ENCODE measurements at places on chromosomes 1 and 21.

- DNase-seq, result no peak
These were observed 26.4 kb downstream of the LAMB3 start for GRCh38 chr1:209625791-209626285.

DNA sequence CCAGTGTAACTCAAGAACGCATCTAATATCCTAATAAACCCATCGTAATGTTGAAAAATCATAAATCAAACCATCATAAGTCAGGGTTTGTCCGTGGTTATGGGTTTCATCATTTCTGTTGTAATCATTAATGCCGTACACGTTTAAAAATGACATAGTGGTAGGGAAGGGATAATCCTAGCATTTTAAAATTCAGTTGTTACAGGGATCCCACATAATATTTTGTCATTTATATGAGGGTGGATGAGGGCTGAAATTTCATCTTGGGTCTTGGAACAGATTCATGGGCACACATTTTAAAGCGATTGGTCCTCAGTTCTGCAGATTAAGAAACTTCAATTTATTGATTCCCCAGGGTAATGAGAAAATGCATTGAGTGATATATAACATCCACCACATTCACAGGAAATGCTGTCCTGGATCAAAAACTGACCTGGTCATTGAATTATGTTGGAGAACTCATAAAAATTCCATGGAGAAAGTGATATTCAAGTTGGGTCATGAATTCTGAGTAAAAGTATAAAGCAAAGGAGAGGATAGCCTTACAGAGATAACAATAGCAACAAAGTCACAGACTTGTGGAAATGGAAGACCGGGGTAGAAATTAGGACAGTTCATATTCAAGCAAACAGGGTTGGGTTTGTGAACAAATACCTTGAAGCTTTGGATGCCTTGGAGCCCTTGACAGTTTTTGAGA lies 1527.3 kb upstream of the TPTE start:
- DNase-seq, result no peak

DNA sequence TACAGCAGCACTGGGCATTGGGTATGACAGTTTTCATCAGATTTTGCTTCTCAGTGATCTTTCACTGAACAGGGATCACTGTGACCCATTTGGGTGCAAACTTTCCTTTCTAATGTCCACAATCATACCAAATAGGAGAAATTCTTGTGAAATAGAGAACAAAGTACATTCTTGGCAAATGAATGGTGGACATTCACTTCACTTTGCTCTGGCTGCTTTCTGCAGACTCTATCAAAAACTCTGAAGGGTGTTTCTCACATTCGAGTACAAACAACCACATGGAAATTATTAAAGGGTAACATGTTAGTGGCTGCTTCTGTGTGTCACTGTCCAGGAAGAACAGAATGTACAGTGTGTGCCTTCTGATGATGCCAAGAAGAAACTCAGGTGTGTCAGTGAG lies 61.9 kb upstream of the ADAM30 start:
- DNase-seq, result no peak

GRCh38 chr1:76669131-76669530 lies 198.1 kb upstream of the ST6GALNAC5 start:
- no peak for DNase-seq

GRCh38 chr21:40165773-40166070 lies 298.5 kb downstream of the PCP4 start:
- no peak for DNase-seq

GRCh38 chr1:225762002-225762441 lies 15.6 kb upstream of the SRP9 start:
- no peak for DNase-seq

DNA sequence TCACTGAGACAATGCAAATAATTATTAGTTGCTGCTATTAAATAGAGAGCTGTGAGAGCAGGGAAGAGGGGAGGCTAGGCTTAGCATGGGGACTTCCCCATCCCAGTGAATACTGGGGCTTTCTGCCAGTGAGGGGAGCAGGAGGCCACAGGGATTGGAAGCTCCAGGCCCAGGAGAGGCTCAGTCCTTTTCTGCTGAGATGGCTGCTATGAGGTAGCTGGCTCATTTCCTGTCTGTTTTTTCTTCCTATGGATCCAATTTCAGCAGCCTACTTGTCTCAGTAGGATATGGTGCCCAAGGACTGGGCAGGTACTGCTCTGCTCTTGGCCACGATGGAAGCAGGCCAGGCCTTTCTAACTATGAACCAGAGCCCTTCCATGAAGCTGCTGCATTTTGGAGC lies 10.0 kb downstream of the STMN1 start:
- DNase-seq, result no peak

DNA sequence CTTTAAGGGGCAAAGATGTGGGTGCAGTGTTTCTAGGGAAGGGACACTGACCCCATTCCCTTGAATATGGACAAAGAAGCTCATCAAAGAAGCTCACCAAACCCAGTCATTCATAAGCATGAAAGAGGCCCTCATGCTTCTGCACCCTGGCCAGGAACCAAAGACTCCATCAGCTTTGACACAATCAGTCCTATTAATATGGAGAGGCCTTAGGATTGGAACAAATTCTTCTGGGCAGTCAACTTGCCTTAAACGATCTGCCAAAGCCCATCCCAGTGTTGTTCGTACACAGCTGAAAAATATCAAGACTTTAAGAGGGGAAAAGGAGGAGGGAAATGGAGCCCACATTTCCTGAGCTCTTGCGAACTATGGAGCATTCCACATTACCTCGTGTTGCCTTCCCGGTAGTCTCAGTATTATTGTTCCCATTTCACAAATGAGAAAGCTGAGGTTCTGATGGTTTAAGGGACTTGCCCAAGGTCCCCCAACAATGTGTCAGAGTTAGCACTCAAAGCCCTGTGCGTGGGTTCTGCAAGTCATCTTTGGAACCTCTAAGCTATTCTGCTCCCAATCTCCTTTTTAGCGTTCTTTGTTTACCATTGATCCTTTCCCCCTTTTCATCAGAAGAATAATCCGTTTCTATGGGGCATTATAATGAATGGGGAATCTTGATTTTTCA lies 161.9 kb downstream of the ZBTB18 start:
- DNase-seq, result no peak

- no peak for DNase-seq
These were observed 21.7 kb downstream of the GLRX2 start for GRCh38 chr1:193083365-193084088.

DNA sequence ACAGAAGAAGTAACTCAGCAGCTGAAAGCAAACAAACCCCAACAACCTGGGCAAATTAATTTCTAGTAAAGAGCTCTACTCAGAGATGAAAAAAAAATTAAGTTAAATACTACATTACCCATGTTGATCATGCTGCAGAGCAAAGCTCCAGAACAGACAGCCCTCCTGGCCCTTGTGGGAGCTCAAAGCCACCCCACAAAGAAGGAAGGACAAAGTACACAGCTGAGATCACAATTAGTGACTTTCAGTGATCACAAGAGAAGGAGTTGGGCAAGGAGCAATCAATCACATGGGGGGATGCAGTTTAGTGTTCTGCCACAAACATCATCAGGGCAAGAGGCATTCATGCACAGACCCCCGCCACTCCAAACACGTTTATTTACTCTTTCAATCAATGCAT lies 114.2 kb downstream of the DAB1 start:
- DNase-seq, result no peak

DNA sequence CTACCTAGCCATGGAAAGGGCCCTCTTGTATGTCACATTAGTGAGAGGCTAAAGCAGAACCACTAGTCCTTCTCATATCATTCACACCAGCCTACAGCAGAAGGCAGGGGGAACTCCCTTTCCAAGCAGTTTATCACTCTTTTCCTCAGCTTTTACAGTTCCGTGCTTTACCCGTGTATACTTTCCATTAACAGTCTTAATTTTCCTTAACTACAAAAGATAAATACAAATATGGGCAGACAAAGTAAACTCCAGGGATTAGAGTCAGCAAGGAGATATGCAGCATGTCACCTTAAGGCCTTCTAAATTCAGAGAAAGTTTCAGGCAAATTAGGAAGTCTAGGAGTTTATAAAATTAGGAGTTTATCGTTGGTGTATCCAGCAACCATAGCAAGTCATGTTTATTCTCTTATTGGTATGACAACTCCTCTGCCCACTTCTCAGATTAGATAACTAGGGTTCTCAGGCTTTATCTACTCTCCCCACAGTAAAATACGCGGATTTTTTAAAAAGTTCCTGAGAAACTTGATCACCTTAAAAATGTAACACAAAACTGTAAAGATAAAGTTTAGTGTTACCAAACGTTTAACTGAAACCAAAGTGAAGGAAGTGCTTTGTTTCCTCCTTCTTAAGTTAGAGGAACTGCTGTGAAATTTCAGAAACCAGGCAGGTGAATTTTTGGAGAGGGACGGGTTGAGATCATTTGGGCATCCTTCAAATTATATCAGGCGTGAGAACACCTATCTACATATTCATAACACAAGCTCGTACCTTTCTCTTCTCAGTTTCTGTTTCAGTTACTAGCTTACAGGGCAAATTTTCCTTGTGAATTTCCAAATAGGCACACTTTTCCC lies 42.7 kb upstream of the SLC19A2 start:
- DNase-seq, result no peak

DNA sequence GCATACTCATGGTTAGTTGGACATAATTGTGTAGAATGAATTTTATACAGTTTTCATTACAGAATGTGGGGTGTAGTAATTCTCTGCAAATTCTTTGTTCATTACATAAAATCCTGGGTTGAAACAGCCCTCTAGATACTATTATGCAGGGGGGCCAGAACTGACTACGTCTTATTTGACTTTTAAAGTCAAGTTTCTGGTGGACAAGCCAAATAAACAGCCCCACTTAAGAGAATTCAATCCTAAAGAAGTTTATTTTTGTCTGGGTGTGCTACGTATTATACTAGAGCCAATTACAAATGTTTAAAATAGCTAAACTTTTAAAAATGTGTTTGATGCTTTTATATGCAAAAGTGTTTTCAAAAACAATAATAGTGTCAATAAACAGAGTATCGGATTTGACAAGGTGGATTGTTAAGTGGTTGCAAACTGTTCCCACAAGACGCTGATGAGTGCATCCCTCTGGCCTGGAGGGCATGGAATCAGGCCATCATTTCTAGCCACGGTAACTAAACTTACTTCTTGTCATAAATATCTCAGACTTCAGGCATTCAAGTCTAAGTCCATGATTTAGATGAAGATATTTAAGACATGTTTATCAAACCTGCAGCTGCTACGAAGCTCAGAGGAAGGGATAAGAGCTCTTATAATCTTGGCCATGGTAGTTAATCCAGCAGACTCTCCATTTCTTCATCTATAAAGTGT lies 646.3 kb downstream of the KIF26B start:
- DNase-seq, result no peak

DNA sequence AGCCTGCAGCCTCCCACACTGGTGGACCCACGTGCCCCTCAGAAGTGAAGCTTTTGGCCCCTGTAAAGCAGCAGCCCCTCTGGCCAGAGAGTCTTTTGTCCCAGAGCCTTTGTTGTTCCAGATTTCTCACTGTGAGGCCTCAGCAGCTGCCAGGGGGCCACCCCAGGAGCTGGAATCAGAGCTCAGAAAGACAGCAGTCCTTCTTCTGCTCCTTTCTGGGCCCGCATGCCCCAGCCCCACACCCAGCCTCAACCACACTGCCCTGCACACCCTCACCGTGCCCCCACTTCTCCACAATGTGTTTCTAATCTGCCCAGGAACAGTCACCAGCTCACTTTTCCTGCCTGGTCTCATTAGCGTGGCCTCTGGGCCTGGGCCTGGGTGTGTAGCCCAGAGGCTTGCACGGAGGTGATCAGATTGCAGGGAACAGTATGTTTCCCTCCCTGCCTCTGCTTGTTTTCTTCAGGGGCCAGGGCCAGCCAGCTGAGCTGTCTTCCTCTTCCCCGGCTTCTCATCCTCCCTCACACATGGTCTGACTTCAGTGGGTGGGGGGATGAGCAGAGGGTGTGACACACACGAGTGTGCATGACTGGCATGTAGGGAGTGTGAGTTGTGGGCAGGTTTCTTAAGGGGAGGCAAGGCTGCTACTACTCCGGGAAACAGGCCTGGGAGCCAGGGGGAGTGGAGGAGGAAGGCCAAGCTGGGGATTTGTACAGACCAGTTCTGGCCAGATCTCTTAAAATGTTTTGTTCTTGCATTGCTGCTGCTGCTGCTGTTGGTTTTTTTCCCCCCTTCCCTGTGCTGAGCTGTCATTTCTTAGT lies 82.5 kb upstream of the ZNF648 start:
- DNase-seq, result no peak

- no peak for DNase-seq
These were observed 91.6 kb upstream of the BCAR3 start for GRCh38 chr1:93773049-93773838.

DNA sequence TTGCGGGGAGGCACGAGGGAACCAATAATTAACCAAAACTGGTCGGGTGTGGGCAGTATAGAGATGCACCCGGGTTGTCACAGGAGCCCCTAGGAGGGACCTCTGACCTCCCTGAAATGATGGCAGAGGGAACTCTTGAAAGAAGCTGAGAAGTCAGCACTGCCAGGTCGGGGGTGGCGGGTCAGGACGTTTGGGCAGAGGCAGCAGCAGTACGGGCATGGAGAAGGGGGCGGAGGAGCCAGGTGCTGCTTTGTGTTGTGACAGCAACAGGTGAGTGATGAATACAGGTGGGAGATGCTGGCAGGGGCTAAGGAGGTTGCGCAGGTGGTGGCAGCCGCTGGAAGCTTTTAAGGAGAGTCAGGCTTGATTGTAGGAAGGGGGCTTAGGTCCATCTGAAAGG lies 11.7 kb downstream of the TNFRSF1B start:
- no peak for DNase-seq

DNA sequence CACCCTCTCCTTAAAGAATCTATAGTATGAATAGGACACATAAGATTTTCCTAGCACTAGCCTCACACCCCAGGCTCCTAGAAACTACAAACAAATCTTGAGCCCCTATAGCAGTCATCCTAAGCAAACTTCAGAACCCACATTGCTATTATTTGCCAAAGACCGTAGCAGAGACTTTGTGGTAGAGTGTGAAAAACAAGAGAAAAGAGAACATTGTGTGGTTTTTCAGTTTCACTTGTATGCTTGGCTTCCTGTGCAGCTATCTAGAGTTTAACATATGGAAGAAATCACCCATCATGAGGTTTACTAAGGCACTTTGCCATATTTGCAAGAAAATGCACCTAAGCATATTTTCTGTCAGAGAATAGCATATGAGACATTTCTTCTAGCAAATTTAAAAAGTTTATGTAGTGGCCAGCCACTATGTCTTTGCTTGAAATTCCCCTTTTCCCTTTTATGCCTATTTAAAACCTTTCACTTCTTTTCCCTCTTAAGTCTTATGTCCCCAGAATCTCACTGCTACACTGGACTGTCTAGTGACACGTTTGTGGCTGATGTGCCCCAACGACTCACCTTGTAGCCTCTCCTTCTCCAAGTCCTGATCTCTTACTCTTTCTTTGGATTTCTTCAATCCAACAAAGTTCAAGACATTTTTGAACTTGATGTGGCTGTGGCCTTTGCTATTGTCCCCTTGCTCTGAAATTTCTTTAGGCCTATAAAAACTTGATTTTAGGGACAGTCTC lies 25.6 kb downstream of the CCDC190 start:
- DNase-seq, result no peak

DNA sequence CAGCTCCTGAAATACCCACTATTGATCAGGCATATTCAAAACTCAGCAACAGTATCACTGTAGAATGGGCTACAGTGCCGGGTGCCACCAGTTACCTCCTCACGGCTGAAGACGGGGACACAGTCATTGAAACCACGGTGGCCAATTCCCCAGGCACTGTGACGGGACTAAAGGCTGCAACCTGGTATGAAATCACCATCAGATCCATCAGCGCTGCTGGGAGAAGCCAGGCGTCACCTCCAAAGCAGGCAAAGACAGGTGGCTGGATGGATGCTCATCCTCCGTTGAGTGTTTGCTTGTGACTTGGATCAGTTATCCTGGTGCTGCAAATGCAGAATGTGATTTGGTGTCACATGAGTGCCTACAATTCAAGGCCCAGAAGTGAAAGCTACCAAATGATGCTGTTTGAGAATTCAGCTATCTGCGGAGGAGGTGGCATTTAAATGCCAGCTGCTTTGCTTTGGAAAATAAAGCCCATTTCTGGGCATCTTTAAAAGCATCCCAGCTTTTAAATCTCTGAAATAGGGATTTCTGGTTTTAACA lies 5.1 kb downstream of the FNDC7 start:
- no peak for DNase-seq

All from T-helper 22 cell (primary cell).